ENCODE measurements at places on chromosomes 12 and 14.

DNA sequence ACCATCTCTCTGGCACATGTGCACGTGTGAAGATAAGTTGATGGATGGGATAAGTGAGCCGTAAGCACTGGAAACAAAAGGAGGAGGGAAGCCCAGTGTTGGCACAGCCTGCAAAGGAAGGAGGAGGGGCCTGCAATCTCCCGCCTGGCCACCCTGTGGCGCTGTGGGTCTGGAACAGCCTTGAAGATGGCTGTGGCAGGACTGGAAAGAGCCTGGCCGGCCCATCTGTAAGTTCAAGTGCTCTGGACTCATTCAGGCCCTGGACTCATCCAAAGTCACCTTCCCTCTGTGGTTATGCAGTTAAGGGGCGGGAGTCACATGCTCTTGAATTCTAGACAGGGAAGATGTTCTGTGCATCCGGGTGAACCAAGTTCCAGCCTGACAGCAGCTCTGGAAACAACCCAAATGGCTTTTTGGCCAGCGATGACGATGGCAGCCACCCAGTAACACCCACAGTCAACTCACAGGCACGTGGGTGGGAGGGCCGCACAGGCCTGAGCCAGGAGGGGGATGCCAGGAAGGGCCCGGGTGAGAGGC, 50.4 kb downstream of the CHGA start:
- DNase-seq = peak; percentile 78

DNA sequence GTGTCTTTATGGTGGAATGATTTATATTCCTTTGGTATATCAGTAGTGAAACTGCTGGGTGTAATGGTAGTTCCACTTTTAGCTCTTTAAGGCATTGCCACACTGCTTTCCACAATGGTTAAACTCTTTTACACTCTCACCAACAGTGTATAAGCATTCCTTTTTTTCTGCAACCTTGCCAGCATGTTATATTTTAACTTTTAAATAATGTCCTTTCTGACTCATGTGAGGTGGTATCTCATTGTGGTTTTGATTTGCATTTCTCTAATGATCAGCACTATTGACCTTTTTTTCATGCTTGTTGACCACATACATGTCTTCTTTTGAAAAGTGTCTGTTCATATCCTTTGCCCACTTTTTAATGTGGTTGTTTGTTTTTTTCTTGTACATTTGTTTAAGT, 142.5 kb downstream of the MSRB3 start:
- DNase-seq = no peak

- peak; percentile 63 for DNase-seq
These were observed 6.1 kb downstream of the RAPGEF3 start for GRCh38 chr12:47752552-47752951.

- DNase-seq = no peak
These were observed 107.6 kb downstream of the PTPRB start for GRCh38 chr12:70529647-70530046.

DNA sequence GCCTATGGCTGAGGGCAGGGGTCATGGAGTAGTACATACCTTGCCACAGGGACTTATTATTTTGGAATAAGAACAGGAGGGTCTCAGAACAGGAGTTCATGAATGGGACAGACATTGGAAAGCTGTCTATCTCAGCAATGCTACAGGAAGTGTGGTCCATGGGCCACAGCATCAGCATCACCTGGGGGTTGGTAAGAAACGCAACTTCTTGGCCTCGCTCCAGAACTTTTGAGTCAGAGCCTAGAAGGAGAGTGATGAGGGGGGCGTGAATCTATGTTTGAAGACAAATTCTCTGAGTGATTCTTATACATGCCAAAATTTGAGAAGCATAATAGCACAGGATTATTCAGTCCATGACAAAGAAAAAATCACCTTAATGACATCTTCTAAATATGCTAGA, 156.6 kb downstream of the RPAP3 start:
- no peak for DNase-seq

DNA sequence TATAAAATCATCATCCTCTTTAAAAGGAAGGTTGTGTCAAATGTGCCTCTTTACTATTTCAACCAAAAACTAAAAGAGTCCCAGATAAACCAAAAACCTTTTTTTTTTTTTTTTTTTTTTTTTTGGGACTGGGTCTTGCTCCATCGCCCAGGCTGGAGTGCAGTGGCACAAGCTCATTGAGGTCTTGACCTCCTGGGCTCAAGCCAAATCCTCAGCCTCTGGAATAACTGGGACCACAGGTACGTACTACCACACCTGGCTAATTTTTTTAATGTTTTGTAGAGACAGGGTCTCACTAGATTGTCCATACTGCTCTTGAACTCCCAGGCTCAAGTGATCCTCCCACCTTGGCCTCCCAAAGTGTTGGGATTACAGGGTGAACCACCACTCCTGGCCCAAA, 16.4 kb upstream of the SELPLG start:
- no peak for DNase-seq

DNA sequence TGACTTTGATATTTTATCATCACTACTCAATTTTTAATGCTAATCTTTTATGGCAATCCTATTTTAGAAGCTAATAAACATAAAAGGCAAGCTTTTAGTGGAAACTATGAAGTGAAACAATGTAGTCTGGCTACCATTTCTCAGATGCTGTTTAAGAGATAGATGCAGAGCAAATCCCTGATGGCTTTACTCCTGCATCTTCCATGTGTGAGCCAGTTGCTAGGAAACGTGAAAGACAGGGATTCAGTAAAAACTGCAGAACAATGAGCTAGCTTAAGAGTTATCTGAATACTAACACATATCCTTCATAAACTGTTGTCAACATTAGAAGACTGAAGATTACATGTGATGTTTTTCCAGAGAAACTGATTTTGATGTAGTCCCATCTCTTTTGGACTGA, 112.6 kb downstream of the SLC2A13 start:
- no peak for DNase-seq

DNA sequence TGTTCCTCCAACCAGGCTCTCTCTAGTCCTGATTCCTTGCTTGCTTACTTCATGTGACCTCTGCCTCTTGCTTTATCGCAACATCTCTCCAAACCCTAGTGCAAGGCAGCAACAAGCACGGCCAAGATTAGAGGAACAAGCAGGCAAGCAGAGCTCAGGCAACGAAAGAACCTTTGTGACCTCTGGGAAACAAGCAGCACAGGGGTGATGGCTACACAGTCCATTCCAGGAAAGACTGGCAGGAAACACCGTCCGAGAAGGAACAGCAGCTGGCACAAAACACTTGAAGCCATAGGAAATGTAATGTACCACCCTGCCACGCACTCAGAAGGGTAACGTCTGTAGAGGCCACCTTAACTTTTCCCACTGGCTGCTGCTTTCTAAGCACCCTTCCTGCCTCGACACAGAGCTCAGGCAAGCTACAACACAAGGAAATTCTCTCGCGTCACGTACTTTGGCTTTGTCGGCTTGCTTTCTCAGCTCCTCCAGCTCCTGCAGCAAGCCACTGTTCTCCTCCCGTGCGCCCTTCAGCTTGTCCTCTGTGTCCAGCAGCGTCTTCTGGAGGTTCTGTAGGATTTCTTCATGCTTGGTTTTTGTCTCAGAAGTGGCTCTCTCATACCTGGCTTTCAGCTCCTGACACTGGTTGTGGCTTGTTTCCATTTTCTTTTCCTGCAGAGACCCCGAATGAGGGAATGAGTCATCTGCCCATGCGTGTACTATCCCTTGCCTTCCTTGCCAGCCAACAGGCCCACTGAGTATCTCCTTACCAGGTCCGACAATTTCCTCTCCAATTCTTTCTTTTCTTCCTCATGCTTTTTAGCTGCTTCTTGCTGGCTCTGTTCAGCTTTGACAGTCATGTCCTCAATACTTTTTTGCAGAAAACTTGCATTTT, 61.4 kb upstream of the VPS33A start:
- DNase-seq = no peak

DNA sequence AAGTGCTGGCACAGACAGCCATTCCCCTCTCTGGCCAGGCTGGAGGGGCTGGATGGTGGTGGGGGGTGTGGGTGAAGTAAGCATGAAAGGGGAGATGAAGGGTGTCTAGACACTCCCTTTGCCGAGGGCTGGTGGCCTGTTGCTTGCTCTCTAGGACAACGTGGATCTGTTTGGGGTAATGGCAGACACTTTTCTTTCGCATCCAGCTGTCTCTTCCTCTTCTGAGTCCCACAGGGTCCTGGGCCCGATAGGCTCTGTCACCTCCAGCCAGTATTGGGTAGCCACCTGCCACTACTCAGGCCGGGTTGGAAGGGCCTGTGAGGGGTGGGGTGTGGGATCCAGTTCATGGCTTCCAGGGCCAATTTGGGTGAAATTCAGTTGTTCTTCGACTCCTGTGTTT, 218.1 kb downstream of the CACNA1C start:
- DNase-seq = no peak

- DNase-seq = peak; percentile 79
These were observed 21.8 kb upstream of the KRT78 start for GRCh38 chr12:52870361-52871290.

GRCh38 chr14:95348395-95349080, 28.8 kb upstream of the CLMN start:
- no peak for DNase-seq

DNA sequence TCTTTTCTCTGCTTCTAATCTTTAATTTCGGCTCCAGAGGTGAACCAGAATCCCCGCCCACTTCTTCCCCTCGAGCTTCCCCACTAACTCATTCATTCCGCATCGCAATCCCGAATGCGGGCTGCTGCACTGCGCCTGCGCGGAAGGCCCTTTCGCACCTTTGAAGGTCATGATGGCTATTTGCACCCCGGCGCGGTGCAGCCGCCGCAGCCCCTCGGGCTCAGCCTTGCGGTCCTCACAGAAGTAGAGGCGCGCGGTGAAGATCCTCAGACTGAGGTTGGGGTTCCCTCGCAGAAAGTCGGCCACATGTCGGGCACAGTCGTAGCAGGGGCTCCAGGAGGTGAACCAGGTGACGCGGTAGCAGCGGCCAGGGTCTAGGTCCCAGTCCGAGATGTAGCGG, 7.6 kb downstream of the AICDA start:
- DNase-seq = no peak

GRCh38 chr12:106866426-106867080, 89.2 kb upstream of the TMEM263 start:
- no peak for DNase-seq

DNA sequence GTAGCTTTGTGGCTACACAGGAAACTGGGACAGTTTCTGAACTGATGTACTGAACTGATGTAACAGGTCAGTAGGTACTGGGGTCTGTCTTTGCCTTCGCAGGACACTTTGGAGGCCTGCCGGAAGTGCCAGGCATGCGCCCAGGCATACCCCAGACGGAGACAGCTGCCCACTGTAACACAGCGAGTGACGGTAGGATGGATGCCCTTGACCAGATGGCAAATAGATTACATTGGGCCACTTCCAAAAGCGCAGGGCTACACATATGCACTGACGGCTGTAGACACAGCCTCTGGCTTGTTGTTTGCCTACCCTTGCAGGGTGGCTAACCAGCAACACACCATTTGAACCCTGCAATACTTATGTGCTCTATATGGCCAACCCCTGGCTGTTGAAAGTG, 94.1 kb upstream of the TMPO start:
- DNase-seq = no peak

DNA sequence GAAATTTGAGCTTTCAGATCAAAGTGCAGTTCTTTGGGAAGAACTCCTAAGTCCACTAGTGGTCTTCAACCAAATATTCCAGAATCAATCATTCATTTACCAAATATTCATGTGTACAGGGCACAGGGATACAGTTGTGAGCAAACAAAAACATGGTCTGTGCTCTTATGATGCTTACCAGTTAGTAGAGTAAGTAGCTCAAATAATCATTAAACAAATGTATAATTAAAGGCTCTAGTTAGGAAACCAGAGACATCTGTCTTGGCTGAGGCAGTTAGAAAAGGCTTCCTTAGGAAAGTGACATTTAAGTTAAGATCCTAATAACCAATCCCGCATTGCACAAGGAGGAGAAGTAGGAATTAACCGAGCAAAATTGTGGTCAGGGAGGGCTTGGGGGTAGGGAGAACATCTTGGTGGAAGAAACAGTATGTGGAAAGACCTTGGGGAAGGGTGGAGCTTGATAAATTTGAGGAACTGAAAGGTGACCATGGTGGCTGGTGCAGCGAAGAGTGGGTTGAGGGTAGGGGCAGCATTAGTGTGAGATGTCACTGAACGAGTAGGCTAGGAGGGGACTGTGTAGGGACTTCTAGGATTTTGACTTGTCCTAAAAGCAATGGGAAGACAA, 40.0 kb downstream of the PEBP1 start:
- DNase-seq = no peak

DNA sequence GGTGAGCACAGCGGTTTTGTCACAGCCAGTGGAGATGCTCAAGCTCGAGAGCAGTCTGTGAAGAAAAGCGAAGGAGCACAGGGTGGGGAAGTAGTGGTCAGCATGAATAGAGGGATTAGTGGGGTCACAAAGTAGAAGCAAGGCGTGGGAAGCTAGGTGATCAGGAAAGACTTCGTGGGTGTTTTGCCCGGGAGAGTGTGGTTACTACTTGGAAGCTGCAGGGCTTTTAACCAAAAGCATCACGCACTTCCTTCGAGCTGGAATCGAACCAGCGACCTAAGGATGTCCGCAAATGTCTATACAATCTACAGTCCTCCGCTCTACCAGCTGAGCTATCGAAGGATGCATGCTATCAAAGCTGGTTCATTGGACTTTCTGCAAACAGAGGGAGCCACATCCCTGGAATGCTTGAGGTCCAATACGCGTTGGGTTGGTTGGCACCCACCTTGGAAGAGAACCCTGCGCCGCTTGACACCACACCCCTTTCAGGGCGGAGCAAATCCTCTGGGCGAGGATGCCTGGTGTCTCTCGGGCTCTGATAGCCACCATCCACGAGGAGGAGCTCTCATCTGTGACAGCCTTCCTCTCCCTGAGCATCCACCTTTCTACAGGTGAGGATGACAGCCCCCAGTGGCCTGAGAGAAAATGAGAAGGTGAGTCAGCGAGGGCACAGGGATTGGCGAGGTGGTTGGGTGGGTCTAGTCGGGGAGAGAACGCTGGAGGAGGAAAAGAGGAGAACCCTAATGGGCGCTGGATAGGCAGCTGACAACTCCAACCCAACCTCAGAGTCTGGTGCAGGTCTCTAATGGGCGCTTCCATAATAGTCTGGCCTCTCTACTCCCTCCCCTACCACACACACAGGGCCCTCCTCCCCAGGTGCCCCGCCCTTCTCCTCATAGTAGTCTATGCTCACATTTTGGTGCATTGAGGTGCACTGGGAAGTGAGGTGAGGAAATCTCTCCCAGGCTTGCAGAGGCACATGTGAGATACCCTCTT, 16.0 kb upstream of the OR6S1 start:
- DNase-seq = peak; percentile 24

DNA sequence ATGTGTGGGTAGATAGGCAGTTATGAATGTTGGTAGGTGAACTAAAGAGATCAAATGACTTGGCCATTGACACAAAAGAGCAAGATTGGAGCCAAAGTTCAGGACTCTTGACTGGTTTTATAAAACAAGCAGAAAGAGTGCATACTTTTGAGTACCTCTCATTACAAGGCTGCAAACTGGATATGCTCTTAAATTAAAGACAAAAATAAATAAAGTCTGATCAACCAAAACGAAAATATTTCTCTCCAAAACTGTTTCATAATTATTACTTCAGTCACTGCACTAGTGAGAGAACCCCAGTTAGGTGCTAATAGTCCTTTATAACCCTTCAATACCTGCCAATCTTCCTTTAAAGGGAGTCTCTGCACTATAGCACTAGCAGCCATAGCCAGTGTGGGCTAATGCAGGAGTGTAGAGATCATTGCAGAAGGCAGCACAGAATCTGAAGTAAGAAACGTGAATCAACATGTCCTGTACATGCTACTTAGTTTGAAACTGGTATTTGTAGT, 147.1 kb downstream of the FOXA1 start:
- no peak for DNase-seq
